ENCODE measurements at places on chromosomes 16 and 17.

DNA sequence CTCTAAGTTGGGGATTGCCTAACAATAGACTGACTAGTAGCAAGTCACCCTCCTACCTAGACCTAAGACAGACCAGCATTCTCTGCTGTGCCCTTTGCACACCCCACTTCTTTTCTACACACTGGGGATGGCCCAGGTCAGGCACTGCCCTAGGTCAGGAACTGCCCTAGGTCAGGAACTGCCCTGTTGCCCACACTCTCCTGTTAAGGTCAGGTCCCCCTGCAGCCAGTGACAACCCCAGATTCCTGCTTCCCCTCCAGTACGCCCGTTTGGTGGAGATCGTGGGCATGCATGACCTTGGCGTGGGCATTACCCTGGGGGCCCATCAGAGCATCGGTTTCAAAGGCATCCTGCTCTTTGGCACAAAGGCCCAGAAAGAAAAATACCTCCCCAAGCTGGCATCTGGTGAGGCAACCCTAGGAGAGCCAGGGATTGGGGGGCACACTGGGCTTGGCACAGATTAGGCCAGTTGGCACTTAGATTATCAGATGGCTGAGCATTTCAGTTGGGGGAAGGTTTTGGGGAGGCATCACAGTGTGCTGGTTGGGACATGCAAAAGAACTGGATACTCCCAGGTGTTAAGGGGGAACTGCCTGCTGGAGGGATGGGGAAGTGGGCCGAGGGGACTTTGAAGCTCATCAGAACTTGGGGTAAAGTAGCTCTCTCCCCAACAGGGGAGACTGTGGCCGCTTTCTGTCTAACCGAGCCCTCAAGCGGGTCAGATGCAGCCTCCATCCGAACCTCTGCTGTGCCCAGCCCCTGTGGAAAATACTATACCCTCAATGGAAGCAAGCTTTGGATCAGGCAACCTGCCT lies 1.7 kb downstream of the ACADVL start:
- no peak for DNase-seq

DNA sequence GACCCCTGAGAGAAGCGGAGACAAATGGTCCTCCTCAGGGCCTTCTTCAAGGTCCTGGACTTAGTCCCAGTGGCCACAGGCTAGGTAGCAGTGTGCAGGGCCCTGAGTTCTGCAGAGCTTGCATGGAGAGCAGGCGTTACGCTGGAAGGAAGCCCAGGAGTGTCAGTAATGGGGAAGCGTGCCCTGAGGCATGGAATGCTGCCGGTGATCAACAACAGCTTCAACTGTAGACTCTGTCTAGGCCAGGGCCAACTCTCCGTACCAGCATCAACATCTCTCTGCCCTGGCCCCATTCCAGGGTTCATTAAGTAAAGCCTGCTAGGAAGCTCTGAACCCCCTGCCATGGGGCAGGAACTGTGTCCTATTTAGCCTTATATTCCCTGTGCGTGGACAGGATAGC lies 568 bp upstream of the TNK1 start:
- peak; percentile 28 for DNase-seq

- peak; percentile 69 for DNase-seq
These were observed 87.0 kb upstream of the FBXO47 start for GRCh38 chr17:39054111-39054645.

DNA sequence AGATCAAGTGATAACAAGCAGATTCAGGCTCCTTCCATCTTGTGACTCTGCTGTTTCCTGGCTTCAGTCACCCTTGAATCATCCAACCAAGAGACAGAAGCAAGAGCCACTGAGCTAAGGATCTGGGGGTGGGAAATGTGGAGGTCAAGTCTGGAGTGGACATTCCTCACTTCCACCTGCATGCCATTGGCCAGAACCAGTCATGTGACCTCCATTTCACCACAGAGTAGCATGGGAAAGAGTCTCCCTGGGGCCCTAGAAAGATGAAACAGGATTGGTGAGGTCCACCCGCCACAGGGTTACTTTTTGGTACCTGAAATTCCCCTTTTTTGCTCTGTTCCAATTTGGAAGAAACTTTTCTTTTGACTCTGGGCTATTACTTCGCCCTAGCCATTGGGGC lies 1006.0 kb upstream of the EEF2KMT start:
- no peak for DNase-seq

GRCh38 chr16:56995136-56995805 lies 5.9 kb downstream of the NLRC5 start:
- DNase-seq = no peak

GRCh38 chr17:12640364-12640763 lies 25.3 kb upstream of the MYOCD start:
- no peak for DNase-seq

DNA sequence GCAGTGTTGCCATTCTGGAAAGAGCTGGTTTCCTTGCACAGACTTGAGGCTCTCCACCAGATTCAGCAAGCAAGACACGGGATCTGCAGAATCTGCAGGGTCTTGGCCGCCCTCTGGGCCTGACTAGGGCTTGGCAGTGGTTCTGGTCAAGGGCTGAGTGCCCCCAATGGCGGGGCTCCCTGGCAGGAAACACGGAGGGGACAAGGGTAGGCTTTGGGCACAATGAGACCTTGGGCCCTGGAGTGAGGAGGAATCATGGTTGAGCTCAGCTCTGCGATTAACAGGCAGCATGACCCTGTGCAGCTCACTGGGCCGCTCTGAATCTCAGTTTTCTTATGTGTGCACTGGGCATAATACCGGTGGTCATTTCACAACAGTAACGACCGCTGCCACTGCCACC lies 249.9 kb downstream of the GSG1L start:
- no peak for DNase-seq

DNA sequence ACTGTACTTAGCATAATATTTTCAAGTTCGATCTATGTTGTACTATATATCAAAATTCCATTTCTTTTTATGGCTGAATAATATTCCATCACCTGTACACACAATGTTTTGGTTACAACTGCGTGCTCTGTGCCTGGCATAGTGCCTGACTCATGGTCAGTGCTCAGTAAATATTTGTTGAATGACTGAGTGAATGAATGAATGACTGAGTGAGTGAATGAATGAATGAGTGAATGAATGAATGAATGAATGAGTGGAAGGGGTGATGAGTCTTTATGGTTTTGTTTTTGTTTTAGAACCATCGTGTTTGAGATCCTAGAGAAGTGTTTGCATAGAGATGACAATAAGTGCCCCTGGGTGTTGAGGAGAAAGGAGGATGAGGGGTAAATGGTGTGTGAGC lies 155.3 kb downstream of the MRM1 start:
- no peak for DNase-seq

- DNase-seq = no peak
These were observed 20.2 kb upstream of the NCBP3 start for GRCh38 chr17:3866276-3866675.

GRCh38 chr17:61479493-61480413 lies 27.5 kb downstream of the TBX4 start:
- DNase-seq = no peak

GRCh38 chr16:49928176-49929041 lies 72.5 kb upstream of the ZNF423 start:
- DNase-seq = no peak

GRCh38 chr17:29713626-29714025 lies 90.9 kb upstream of the CORO6 start:
- DNase-seq = no peak

- no peak for DNase-seq
These were observed 120.3 kb downstream of the ANKRD11 start for GRCh38 chr16:89370081-89370511.

- peak; percentile 43 for DNase-seq
These were observed 15.9 kb downstream of the TANC2 start for GRCh38 chr17:62981933-62982332.

- peak; percentile 77 for DNase-seq
These were observed 152.2 kb upstream of the NOG start for GRCh38 chr17:56441308-56441707.

- DNase-seq = no peak
These were observed 11.1 kb downstream of the PMM2 start for GRCh38 chr16:8808613-8809353.

DNA sequence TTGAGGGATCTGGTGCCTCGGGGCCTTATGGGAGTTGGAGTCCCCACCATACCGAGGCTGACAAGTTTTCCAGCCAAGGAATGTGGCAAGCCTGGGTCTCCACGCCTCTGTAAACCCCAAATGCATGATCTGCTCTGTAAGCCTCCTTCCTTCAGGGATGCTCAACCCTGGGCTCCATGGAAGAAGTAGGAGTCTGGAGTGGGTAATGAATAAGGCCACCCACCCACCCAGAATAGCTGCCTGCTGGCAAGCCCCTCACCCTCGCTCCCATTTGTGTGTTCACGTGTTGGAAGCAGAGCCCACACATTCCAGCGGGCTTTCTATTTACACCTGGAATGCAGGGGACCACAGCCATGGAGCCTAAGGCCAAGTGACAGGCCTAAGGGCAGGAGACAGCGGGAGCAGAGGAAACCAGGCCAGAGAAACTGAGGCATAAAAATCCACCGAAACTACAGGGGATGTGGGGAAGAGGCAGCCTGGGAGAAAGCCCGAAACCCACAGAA lies 4.4 kb downstream of the DLG4 start:
- DNase-seq = no peak

DNA sequence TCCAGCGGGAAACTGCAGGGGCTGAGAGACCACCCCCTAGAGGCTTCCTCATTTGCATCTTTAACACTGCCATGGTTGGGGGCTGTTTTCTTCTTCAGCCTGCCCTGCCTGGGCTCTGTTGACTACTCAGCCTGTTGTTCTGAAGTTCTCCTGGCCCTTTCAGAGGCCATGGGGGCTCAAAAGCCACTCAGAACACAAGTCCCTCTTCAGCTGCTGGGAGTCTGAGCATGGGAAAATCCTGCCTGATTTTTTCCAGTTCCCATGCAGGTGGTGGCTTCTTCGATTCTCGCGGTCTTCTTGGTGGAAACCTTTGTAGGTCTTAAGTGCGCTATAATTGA lies 36.3 kb downstream of the PLCG2 start:
- DNase-seq = no peak

GRCh38 chr17:38900978-38901656 lies 24.3 kb upstream of the LASP1NB start:
- peak; percentile 100 for DNase-seq

DNA sequence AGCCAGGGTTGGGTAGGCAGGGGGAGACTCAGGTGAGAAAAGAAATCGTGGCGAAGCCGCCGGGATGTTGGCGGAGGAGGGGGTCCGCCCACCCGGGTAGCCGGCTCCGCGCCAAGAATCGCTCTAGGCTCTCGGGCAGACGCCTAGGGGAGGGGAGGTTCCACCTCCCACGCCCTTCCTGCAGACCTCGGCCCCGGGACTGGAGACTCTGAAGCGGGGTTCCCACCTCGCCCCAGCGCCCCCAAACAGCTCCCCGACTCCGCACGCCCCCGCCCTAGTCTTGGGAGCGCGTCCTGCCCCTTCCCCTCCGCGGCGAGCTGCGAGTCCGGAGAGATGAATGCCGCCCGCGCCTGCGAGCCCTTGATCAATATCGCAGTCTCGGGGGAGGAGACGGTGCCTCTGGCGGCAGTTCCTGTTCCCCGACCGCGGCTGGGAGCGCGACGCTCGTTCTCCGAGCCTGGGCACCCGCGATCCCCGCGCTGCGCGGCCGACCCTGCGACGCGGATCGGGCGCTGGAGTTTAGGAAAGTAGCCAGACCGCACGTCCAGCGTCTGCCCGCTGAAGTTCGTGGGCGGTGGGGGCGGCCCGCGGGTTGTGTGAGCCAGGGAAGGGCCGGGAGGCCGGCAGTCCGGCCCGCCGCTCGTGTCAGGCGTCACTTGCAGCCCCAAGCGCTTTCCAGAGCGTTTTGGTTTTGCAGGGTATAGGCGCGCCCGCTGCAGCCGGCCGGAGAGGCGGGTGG lies 790 bp downstream of the CRHR1 start:
- DNase-seq = no peak

- no peak for DNase-seq
These were observed 105.3 kb upstream of the C16orf82 start for GRCh38 chr16:26961459-26961858.

GRCh38 chr17:41865596-41865893 lies 322 bp upstream of the KLHL11 start:
- no peak for DNase-seq

DNA sequence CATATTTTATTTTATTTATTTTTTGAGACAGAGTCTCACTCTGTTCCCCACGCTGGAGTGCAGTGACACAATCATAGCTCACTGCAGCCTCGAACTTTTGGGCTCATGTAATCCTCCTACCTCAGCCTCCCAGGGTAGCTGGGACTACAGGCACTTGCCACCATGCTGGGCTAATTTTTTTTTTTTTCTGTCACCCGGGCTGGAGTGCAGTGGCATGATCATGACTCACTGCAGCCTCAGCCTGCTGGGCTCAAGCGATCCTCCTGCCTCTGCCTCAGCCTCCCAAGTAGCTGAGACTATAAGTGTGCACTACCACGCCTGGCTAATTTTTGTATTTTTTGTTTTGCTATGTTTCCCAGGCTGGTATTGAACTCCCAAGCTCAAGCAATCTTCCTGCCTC lies 17.1 kb downstream of the UNC45B start:
- no peak for DNase-seq

- DNase-seq = no peak
These were observed 589.3 kb downstream of the MAF start for GRCh38 chr16:79011282-79011681.

- no peak for DNase-seq
These were observed 57.2 kb downstream of the SOCS1 start for GRCh38 chr16:11198828-11199227.

DNA sequence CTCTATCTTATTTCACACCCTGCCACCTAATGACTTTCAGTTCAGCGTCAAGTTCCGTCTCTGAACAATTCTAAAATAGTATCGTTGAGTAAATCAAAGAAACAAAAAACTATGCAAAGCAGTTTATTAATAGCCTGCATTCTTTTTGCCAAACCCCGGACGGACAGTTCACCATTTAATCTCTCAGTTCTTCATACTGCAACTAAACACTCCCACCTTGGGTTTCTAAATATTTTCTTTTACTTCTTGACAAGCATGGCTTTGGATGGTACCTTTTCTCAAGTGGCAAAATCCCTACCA lies 1.2 kb downstream of the MYH11 start:
- no peak for DNase-seq

DNA sequence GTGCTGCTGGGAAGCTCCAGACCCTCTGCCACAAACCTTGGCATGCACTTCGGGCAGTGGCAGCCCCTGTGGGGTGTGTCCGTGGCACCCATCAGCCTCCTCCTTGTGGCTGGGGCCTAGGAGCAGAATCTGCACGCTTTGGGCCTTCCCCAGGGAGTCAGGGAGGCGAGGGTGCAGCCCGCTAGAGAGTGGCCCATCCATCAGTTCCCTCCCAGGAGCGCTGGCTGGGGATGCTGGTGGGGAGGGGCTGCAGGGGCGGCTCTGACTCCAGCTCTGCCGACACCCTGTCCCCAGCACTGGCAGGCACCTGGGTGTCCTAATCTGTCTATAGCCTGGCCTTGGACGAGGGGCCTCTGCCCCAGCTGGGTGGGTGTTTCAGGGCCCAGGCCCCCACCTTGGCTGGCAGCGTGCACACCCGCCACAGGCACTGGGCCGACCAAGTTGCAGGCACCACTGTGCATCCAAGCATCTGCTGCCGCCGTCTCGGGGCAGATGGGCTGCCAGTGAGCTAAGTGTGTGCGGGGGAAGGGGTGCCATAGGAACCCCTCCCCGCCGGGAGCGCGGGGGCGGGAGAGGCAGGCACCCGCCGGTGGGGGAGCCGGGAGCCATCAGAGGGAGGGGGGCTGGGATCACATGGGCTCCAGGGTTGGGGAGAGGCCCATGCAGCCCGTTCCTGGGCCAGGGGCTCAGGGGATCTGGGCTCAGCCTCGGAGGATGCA lies 30.2 kb downstream of the ENDOV start:
- no peak for DNase-seq
